CD8-positive, alpha-beta memory T cell (primary cell): ENCODE measurements at places on chromosomes 6 and 20.

DNA sequence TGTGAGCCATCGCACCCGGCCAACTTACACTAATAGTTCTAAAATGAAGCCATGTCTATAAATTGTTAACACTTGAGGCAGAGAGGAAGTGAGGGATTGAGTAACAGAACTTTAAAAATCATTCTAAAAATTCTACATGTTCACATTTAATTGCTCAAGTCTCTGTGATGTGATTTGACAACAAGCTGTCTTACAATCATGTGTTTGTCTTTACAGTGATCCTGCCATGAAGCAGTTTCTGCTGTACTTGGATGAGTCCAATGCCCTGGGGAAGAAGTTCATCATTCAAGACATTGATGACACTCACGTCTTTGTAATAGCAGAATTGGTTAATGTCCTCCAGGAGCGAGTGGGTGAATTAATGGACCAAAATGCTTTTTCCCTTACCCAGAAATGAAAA, 23.6 kb downstream of the GTF2H5 start:
- DNase-seq, result no peak

GRCh38 chr6:47256981-47257730, 52.5 kb downstream of the TNFRSF21 start:
- DNase-seq, result no peak

DNA sequence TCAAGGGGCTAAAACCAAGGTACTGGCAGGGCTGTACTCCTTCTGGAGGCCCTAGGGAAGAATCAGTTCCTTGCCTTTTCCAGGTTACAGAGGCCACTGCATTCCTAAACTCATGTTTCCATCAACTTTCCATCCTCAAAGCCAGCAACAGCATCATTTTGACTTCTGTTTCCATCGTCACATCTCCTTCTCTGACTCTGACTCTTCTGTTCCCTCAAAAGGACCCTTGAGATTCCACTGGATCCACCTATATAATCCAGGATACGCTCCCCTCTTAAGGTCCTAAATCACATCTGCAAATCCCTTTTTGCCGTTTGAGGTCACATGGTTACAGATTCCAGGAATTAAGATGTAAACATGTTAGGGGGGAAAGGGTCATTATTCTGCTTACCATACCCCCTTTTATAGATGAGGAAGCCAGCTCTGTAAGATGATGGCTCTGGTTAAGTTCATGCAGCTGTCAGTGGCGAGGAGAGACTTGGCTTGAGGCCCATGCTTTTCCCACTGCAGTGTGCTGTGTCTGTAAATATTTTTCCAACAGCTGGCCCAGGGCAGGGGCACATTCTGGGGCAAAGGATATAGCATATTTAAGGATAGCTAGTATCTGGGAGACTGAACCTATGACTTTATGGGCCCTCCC, 114.6 kb downstream of the TNFRSF21 start:
- DNase-seq, result no peak

DNA sequence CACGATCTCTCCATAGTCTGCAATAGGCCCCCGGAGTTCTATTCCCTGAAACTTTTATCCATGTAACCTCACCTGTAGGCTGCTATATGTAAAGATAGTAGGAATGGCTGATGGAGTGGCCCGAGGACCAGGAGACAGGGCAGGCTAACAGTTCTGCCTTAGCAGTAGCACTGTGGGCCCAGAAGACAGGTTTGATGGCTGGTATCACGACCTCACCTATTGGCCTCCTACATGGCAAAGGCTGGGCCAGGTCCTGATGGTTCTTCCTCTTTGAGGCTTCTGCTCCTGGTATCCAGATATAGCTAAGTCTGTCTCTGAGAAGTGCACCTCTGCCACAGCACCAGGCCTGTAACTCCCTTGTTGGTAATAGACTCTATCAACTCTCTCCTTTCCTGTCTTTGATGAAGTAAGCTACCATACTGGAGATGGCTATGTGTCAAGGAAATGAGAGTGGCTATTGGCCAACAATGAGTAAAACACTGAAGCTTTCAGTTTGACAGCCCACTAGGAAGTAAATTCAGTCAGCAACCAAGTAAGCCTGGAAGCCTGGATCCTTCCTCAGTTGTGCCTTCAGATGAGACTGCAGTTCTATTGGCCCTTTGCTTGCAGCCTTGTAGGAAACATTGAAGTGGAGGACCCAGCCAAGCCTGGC, 5.7 kb downstream of the SPEF1 start:
- no peak for DNase-seq

- DNase-seq, result no peak
Measured at GRCh38 chr6:65638047-65638831, 68.8 kb downstream of the EYS start.

DNA sequence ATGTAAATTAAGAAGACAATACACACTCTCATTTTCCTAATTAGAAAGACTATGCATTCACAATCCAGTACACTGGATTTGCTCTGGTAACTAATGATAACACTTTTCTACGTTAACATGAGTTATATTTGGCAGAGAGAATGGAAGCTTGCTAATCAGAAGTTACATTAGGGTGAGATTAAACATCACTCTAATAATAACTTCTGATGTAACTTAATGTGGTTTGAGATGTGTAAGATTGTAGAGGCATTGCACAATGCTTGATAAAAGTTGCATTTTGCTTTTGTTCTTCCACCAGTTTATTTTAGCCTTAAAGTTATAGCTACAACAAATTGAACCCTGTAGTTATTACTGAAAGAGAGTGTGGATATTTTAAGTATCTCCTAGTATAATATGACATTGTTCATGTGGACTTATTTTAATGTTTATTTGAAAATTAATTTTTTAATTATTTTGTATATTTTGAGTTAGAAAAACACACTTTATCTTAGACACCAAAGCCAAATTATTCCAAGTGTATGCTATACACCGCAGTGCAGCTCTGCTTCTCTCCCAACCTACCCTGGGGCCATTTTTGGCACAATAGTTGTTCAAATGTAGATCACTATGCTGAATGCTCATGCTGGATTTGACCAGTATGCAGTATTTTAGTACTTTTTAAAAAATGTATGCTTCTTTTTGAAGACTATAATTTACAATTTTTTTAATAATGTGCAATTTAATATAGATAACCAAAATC, 143.2 kb downstream of the SLC16A10 start:
- no peak for DNase-seq
